ENCODE measurements at places on chromosomes 12 and 14. TPM values are rescaled to one million over a fixed set of nuclear protein-coding genes. Genes with fewer than 3 reads are reported as not detected.

DNA sequence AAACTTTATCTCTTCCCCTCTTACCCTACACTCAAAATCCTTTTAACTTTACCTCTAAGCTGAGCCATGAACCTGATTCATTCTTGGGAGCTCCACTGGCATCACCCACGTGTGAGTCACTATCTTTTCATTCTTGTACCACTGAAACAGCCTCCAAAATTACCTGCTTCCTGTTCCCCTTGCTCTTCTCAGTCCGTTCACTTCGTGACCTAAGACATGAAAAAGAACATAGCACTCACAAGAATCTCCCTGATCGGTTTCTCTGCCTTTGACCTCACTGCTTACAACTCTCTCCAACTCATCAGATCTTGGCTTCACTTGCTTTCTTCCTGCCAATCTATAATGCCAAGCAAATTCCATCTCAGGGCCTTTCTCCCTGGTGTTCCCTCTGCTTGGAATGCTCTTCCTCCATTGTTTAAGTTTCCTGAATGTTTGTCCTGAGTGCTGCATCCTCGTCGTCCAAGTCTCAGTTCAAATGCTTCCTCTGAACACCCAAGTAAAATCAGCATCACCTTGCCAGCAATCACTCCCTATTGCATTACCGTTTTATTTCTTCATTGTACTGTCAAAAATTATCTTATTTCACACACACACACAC, 9.2 kb downstream of the GLIPR1 start:
- DNase-seq: peak; percentile 83

DNA sequence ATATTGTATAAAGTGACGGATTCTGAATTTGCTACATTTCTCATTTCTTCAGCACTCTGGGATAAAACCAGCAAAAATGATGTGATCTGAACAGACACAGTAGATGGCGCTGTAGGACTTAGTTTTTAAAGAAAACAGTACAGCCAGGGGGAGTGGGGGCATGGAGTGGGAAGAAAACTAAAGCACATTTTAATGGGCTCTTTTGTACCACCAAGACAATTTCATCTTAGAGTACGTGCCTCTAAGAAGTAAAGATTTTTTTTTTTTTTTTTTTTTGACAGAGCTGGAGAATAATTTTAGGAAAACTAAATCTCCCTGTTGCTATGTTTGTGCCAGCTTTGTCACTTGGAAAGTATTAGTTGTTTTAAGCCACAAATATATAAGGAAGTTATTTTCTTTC, 124.4 kb downstream of the RAD51B start:
- DNase-seq: peak; percentile 88

- no peak for DNase-seq
Observed at GRCh38 chr12:42402821-42403411, 76.9 kb downstream of the PPHLN1 start.

Gene ARL1
- total RNA-seq: 92.6 TPM

Gene DYRK2
- 25.4 TPM for total RNA-seq

Measured in GM23248 (cell line).